T-cell (primary cell): ENCODE measurements at places on chromosomes 7 and 10. TPM values are rescaled to one million over a fixed set of nuclear protein-coding genes. Genes with fewer than 3 reads are reported as not detected.

DNA sequence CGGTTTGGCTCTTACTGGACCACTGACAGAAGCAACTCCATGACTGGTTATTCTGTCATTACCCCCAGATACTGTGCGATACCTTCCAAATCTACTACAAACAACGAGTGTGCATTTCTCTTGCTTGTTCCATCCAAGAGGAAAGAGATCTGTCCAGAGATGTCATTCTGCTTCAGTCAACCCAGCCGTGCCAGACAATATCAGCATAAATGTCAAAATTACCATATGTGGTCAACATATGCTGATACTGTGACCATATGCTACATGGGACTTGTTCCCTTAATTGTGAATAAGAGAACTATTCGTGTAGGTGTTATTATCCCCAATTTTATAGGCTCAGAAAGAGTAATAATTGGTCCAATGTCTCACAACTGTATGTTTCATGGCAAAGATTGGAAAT is 143.2 kb upstream of the PRSS1 start:
- DNase-seq = no peak

GRCh38 chr7:151498495-151498894 is 21.2 kb downstream of the RHEB start:
- DNase-seq = no peak

DNA sequence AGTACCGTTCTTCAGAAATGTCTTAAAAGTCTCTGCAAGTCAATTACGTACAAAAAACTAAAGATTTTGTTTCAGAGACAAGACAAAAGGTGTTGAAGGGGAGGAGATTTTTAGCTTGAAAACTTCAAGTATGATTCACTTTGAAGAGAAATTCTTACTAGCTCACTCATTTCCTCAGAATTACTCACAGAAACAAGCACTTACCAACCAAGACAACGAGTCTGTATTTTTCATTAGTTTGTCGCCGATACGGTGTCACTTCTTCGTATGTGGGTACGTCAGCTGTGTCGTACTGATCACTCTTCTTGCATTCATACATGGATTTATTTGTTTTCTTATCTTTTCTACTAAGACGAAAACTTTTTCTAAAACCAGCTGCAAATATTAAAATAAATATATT is 90.6 kb upstream of the ODAD2 start:
- no peak for DNase-seq

DNA sequence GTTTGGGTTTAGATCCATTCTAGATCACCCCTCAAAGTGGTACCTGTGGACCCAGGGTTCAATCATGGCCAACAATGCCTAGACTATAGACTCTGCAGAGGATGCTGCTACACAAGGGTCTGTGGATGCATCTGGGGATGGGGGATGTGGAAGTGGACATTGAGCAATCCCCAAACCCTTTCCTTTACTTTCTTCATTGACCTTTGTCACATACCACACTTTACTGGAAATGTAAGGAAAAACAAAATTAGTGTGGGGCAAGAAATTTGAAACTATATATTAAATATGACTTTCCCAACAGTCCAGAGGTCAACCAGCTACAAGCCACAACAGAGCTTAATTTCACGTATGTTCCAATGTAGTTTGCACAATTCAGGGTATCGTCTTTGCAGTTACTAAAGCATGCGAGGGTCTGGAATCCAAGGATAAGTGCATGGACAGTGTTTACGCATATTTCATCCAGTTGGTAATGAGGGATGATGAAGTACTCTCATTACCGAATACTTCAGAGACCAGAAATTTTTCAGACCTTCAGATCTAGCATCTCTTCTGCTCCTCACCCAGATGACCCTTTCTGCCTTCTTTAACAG is 33.3 kb upstream of the CASD1 start:
- no peak for DNase-seq

Gene MSMB
- not detected for total RNA-seq

Gene SLC18A2
- 0.79 TPM for total RNA-seq

- no peak for DNase-seq
Measured at GRCh38 chr7:95095259-95095965, 188.0 kb downstream of the PPP1R9A start.

GRCh38 chr7:121545418-121545817 is 149.3 kb upstream of the FAM3C start:
- DNase-seq = no peak

Gene ANXA8
- total RNA-seq = not detected

Gene CABCOCO1
- total RNA-seq = not detected

GRCh38 chr10:1172256-1172984 is 116.2 kb downstream of the WDR37 start:
- DNase-seq = no peak

- no peak for DNase-seq
Measured at GRCh38 chr7:14973712-14974428, 71.3 kb upstream of the DGKB start.

DNA sequence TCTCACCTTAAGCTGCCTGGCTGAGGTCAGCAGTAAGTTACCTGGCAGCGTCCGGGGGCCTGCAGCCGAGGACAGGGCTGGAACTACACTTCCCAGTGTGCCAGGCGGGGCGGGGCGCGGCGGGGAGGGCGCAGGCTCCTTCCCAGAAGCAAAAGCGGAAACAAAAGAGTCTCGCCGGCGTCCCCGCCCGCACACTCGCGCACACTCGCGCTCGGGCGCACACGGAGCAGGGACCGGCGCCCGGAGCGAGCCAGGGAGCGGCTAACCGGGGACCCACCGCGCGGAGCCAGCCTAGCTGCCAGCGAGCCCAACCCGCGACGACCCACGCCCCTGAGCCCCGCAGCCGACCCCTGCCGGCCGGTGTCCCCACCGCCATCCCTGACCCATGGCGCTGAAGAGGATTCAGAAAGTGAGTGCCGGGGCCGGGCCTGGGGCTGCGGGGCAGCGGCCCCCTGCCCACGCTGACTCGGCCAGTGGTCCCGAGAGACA is at the start of gene UBE2D1:
Gene UBE2D1 (plus strand): TSS at position 190 of the 489 bp plus-strand sequence. CDS start 196 bp downstream, at position 386.
- DNase-seq = peak; percentile 68

DNA sequence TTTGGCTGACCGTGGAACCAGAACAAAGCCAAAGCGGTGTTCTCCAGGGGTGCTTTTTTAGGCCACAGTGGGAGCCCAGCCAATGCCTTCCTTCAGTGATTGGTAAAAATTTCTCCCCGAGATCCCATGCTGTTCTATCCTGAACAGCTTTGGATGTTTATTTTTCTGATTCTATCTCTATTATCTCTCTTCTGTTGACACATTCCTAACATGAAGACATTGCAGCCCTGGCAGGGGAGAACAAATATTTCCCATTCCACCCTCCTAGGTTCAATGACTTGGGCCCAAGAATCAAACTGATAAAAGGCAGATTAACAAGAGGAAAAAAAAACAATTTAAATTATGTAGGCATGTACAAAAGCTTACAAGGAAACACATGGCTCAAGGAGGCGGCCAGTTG is 162.7 kb downstream of the PFKFB3 start:
- DNase-seq = no peak

DNA sequence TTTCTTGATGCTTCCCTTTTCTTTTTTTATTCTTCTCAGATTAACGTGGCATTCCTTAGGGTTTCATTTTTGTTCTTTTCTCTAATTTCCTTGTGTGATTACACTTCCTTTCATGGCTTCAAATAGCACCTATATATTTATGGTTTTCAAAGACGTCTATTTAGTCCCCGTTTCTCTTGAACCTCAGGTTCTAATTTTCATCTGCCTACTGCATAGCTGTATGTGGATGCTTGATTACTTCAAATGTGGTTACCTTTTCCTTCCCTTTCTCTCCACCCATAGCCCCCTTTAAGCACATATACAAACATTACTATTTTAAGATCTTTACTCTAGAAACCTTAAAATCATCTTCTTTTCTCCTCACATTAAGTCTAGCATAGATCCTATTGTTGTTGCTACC is 2.4 kb downstream of the TPST1 start:
- no peak for DNase-seq

Gene OR2A5
- not detected for total RNA-seq

Gene ANKRD16
- total RNA-seq = 9.2 TPM

DNA sequence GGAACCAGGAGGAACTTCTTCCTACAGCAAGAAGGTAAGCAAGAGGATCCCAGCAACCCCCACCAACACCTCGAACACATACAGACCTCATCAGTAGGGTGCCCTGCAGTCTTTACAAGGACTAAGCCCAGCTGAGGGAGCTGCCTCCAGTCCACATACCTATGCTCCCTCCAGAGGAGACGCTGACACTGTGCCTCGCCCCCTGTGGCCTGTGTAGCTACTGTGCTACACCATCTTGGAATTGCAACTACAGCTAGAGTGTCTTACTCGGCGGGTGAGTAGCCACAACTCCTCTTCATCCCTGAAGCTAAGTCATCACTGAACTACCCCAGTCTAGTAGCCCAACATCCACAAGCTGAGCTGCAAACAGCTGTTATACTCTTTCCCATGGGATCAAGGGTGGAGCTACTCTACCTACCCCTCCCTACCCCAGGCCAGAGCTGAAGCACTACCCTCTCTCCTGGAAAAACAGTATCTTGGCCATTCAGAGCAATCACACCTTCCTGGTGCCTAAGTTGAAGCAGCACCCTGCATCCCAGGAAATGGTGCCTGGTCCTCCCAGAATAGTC is 42.2 kb upstream of the CAMK2B start:
- DNase-seq = no peak

Gene NUTM2A
- total RNA-seq = 1.1 TPM

Gene ACTA2
- total RNA-seq = 5.3 TPM

Gene KLF14
- total RNA-seq = not detected

GRCh38 chr10:79322616-79323543 is 24.4 kb upstream of the PPIF start:
- peak; percentile 86 for DNase-seq

GRCh38 chr7:20596653-20597052 is 18.8 kb upstream of the ABCB5 start:
- DNase-seq = no peak

Gene FKBP6
- total RNA-seq = not detected

DNA sequence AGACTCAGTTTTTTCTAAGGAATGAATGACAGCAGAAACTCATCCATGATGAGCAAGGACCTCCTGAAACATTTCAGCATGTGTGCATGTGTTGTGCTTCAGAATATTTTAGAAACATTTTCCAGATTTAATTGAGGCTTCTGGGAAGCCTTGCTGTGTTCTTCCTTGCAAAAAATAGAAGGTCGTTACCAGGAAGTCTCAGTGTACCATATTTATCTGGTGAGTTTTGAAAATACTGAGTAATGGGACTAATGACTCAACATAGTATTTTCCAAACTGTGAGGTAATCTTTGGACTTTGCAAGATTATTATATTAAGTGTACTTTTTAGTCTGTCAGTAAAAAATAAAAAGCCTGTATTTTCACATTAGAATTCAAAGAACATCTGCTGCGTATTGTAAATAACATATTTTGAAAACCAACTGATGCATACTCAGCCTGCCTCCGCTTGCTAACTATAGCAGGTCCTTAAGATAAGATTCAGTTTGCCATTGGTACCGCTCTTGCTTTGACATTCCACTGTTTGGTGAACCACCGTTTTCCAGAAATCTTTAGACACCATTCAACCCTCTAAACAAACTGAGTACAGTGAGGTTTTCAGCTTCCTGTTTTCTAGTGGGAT is 739.6 kb upstream of the GALNT17 start:
- no peak for DNase-seq

Gene DLX5
- total RNA-seq = not detected

Gene WNT8B
- 0.23 TPM for total RNA-seq

- DNase-seq = no peak
Measured at GRCh38 chr10:17792991-17793390, 16.2 kb upstream of the MRC1 start.

DNA sequence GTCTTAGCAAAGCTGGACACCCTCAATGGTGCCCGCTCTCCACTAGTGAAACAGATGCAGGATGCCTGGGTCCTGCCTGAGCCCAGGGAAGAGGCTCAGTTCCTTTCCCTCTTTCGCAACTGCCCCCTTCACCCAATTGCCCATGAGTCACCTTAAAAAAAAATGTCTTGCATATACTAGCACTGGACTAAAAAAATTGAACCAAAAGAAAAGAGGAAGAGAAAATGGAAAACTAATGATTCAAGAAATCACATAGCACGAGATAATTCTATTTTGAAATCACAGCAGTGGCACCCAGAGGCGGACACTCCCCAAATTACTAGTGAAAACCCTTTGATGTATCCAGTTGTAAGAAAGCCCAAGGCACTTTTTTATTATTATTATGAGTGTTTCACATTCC is 972.5 kb downstream of the LRMDA start:
- no peak for DNase-seq

DNA sequence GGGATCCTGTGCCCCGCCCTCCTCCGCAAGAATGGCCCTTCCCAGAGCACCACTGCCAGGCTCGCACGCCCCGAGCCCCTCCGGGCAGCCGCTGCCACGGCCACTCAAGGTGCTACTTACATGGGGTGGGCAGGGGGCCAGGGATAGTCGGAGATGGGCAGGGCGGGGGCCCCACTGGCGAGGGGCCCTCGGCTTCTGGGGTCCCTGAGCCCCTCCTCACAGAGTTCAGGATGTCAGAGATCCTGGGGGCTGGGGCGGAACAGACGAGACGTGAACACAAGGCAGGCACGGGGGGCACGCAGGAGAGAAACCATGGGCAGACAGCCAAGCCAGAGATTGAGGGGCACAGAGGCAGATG is 25.6 kb downstream of the YKT6 start:
- DNase-seq = no peak

- DNase-seq = no peak
Measured at GRCh38 chr7:268991-269390, 21.0 kb upstream of the FOXL3 start.

Gene SCRN1
- total RNA-seq = 6.8 TPM

DNA sequence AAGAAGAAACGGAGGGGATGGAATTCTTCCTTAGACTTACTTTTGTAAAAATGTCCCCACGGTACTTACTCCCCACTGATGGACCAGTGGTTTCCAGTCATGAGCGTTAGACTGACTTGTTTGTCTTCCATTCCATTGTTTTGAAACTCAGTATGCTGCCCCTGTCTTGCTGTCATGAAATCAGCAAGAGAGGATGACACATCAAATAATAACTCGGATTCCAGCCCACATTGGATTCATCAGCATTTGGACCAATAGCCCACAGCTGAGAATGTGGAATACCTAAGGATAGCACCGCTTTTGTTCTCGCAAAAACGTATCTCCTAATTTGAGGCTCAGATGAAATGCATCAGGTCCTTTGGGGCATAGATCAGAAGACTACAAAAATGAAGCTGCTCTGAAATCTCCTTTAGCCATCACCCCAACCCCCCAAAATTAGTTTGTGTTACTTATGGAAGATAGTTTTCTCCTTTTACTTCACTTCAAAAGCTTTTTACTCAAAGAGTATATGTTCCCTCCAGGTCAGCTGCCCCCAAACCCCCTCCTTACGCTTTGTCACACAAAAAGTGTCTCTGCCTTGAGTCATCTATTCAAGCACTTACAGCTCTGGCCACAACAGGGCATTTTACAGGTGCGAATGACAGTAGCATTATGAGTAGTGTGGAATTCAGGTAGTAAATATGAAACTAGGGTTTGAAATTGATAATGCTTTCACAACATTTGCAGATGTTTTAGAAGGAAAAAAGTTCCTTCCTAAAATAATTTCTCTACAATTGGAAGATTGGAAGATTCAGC is 158.7 kb upstream of the LANCL2 start:
- no peak for DNase-seq
